ENCODE measurements at places on chromosomes 16 and 17. TPM values are rescaled to one million over a fixed set of nuclear protein-coding genes. Genes with fewer than 3 reads are reported as not detected.

The STARD3 gene
- 58.1 TPM for total RNA-seq

The SP2 gene
- total RNA-seq: 14.3 TPM

DNA sequence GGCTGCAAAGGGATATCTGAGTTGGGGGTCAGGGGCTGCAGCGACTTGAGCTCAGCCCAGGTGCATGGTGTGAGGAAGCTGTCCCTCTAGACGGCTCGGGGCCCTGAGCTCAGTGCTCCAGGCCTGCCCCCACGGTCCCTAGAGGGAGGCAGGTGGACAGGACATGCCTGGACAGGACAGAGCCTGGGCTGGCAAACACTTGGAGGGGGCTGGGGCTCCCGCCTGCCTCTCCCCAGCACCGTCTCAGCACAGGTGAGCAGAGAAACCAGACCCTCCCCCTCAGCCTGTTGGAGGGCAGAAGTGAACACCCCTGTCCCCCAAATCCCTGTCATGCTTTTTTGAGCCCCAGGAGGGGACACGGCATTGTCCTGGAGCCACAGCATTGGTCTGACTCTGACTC, 11.4 kb upstream of the SLC38A10 start:
- no peak for DNase-seq

GRCh38 chr16:81518439-81518757, 73.8 kb downstream of the CMIP start:
- DNase-seq: peak; percentile 46

DNA sequence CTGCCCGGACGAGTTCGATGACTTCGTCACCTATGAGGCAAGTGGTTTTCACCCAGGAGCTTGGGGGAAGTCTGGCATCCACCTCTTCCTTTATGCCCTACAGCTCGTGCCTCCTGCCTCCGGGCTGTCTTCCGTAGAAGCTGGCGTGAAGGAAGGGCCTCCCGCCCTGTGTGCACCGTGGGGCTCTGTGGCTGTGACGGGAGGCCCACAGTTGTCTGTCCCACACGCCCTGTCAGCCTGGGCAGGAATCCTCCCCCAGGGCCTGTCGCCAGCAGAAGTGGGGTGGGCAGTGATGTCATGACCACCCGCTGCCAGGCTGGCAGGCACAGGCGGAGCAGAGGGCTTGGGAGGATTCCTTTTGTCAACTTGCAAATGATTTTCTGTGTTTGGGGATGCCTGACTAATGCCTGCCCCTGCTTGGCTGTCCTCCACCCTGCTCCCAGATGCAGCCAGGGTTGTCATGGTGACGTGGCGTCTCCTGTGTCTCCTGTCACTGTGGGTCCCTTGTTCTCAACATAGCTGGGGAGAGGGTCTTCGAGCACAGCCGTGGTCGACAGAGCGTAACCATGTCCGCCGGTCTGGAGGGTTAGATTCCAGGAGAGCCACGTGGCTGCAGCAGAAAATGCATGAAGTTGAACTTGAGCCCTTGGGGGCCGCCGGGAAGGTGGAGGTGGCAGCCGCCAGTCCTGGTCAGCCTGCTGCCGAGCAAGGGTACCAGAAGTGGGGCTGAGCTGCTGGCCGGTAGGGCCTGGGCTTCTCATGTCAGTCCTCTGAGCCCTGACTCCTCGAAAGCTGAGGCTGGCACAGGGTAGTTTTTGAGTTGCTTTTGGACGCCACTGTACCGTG, 46.1 kb downstream of the RAB11FIP3 start:
- no peak for DNase-seq

- DNase-seq: no peak
Observed at GRCh38 chr16:70553645-70554044, 30.0 kb downstream of the SF3B3 start.

GRCh38 chr16:50596762-50597450, 48.7 kb downstream of the NKD1 start:
- no peak for DNase-seq

GRCh38 chr17:42373896-42374295, 14.3 kb downstream of the STAT3 start:
- no peak for DNase-seq

DNA sequence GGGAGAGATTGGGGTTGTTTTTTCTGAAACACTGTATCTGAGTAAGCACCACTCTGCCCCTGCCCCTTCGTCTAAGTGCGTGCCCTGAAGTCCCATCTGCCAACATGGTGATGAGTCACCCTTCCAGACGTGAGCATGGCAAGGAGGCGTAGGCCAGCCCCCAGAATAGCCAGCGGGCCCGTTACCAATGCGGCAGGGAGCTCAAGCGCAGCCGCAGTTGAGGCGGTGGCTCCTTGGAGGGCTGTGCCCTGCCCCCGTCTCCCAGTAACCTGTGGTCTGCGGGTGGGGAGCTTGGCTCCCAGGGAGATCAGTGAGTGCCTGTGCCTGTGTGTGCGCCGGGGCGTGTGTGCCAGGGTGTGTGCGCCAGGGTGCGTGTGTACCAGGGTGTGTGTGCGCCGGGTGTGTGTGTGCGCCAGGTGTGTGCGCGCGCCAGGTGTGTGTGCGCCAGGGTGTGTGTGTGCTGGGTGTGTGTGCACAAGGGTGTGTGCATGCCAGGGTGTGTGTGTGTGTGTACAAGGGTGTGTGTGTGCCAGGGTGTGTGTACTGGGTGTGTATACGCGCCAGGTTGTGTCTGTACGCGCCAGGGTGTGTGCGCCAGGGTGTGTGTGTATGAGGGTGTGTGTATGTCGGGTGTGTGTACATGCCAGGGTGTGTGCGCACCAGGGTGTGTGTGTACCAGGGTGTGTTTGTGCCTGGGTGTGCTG, 98.6 kb upstream of the CHMP6 start:
- DNase-seq: peak; percentile 55

GRCh38 chr17:67523101-67523500, 146.0 kb downstream of the PITPNC1 start:
- DNase-seq: no peak

The KCNH4 gene
- total RNA-seq: 0.15 TPM

DNA sequence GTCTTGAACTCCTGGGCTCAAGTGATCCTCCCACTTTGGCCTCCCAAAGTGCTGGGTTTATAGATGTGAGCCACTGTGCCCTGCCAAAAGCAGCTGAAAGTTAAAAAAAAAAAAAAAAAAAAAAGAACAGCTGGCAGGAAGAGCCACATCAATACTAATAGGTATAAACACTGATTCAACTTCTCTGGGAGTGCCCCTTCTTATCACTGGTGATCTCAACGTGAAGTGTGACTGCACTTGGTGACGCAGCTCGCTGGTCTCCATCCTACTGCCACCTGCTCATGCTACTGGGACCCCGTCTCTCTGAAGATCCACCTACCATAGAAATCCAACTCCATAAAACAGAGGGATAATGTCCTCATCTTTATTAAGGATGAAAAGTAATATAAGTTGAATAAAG, 40.8 kb downstream of the RNF157 start:
- DNase-seq: no peak

DNA sequence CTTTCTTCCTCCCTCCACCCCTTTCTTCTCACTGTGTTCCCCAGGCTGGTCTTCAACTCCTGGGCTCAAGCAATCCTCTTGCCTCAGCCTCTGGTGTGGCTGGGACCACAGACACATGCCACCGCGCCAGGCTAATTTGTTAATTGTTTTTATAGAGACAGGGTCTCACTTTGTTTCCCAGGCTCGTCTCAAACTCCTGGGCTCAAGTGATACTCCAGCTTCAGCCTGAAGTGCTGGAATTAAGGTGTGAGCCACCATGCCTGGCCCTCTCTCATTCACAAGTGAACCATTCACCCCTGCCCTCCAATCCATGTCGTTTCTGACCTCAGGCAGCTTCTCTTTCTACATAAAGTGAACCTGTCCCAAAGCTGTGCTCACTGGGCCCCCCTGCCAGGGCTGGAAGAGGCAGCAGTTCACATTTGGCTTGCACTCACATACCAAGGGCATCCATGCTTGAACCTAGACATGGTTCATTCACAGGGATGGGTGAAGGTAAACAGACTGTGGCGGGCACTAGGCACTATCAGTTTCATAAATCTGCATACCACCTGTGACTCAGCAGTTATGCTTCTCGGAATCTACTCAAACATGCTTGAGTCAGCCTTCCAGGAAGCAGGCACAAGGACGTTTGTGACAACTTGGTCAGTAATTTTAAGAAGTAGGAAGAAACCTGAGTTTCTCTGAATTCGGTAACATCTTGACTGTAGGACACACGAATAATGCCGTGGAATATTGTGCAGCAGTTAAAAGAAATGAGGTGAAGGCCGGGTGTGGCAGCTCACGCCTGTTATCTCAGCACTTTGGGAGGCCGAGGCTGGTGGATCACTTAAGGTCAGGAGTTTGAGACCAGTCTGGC, 6.0 kb upstream of the RNF213 start:
- no peak for DNase-seq

GRCh38 chr17:16941072-16942036, 30.6 kb downstream of the TNFRSF13B start:
- DNase-seq: no peak

DNA sequence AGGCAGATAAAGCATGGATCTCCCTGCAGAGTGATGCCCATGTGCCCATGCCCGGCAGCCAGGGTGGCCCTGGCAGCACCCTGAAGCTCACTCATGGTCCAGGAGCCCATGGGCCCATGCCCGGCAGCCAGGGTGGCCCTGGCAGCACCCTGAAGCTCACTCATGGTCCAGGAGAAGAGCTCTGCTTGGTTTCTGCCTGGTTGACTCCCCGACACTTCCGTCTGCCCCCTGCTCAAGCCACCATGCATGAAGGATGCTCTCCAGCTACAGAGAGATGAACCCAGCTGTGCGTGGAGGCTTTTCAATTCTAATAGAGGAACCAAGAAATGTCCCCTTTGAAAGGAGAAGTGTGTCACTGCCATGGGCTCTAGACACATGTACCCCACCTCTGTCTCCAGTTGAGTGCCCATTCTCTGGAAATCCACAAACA, 8.7 kb downstream of the CCL17 start:
- no peak for DNase-seq

- DNase-seq: no peak
Observed at GRCh38 chr16:3727806-3728381, 10.6 kb upstream of the TRAP1 start.

The PIRT gene
- total RNA-seq: 0.18 TPM

The TBC1D3 gene
- not detected for total RNA-seq
